ENCODE measurements at places on chromosomes 12 and 14. TPM values are rescaled to one million over a fixed set of nuclear protein-coding genes. Genes with fewer than 3 reads are reported as not detected.

Gene PPM1H
- 9.8 TPM for total RNA-seq

Gene DBX2
- total RNA-seq, result not detected

Gene KCNJ8
- total RNA-seq, result 0.27 TPM

Gene GUCY2C
- 0.03 TPM for total RNA-seq

Gene FGF6
- not detected for total RNA-seq

Gene CLEC2D
- total RNA-seq, result 0.32 TPM

Gene TTC7B
- total RNA-seq, result 16.8 TPM

Gene CLEC7A
- total RNA-seq, result not detected

Gene DCAF11
- total RNA-seq, result 21.8 TPM

Gene MYF5
- total RNA-seq, result not detected

Gene BCL2L2
- 18.2 TPM for total RNA-seq

Gene POLE2
- total RNA-seq, result 14.0 TPM

Gene PIANP
- 0.96 TPM for total RNA-seq

Gene MYRFL
- total RNA-seq, result 0.07 TPM

Gene OR11H6
- total RNA-seq, result not detected

Gene CLMN
- total RNA-seq, result 7.0 TPM

Gene KLRB1
- not detected for total RNA-seq

Gene UNC79
- total RNA-seq, result 0.02 TPM

Data from A549 treated with dexamethasone at 1 μM for 4 hours (cell line).